ENCODE measurements at places on chromosomes 12 and 14.

DNA sequence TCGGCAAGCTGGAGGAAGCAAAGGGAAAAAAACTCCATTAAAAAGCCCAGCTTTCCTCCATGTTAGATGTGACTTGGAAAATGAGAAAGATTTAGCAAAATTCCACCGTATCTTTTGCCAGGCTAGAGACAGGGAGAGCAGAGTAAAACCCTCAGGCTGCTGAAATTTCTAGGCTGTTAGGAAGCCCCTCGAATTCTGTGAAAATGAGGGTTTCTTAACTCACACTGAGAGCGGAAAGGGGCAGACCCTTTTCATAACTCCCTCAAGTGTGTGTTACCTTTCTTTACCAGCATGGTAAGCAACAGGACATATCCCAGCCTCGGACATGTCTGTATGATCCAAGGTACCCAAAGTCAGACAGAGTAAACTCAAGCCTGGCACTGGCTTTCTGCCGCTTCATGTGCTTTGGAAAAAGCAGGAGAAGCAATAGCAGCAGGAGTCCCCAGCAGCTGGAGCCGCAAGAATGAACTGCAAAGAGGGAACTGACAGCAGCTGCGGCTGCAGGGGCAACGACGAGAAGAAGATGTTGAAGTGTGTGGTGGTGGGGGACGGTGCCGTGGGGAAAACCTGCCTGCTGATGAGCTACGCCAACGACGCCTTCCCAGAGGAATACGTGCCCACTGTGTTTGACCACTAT lies at the start of gene RHOJ:
RHOJ (plus strand) TSS at position 37 of the 637 bp plus-strand sequence; CDS start at position 464, 427 bp downstream.
- peak; percentile 44 for DNase-seq

GRCh38 chr14:105397350-105397931 lies 897 bp upstream of the TEX22 start:
- DNase-seq, result no peak

DNA sequence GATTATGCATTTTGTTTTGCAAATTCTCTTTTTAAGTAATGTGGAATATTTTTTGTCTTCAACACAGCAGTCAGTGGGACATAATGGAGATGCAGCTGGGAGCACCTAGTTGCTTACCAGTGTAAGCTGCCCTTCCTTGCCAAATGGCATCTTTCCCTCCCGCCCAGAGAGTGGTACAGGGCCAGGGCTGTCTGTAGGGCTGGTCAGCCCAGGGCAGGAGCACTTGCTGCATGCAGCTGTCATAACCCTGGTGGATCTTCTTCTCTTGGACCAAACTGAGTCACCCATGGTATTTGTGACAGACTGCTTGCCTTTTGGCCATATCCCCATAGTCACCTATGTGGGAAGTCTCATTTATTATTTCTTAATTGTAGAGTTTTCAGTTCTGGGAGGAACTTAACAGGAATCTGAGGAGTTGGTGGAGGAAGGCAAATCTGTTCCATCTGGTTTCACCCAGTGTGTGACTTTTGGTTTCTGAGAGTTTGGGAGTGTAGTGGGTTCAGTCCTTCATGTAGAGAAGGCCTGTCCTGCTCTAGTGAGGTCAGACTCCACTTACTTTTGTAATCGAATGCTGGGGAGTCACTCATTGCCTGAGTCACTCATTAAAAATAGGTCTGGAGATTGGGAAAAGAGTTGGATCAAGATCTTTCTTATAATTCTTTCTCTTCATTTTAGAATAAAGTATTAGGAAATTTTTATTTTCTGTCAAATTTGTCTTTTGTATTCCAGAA lies 62.0 kb upstream of the ASPG start:
- DNase-seq, result no peak

DNA sequence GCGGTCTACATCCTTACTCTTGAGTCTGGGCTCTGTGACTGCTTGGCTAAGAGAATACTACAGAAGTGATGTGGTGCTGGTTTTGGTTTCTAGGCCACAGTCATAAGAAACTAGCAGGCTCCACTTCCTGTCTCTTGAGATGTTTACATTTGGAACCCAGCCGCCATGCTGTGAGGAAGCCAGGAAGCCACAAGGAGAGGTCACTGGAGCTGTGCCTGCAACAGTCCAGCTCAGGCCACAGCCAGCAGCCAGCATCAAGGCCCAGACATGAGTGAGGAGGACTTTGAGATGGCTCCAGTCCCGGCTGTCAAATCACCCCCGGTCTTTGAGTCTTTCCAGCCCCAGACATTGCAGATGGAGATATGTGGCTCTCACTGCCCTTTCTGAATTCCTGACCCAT lies 12.9 kb upstream of the FAM181A start:
- no peak for DNase-seq

DNA sequence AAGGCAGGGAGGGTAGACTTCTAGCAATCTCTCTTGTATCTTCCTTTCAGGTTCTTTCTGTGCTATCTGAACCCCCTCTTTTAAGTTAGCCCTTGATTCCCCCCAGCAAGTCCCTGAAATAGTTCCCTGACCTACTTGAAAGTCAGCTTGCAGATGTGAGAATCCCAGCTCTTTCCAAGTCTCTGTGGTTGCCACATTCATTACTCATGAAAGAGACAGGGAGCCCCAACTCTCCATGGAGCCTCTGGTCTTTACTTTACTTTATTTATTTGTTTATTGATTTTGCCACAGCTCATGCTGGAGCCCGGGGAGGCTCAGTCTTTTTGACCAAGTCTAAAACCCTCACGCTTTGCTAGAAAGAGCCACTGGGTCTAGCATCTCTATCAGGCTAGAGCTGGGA lies 193.6 kb upstream of the FAR2 start:
- no peak for DNase-seq

DNA sequence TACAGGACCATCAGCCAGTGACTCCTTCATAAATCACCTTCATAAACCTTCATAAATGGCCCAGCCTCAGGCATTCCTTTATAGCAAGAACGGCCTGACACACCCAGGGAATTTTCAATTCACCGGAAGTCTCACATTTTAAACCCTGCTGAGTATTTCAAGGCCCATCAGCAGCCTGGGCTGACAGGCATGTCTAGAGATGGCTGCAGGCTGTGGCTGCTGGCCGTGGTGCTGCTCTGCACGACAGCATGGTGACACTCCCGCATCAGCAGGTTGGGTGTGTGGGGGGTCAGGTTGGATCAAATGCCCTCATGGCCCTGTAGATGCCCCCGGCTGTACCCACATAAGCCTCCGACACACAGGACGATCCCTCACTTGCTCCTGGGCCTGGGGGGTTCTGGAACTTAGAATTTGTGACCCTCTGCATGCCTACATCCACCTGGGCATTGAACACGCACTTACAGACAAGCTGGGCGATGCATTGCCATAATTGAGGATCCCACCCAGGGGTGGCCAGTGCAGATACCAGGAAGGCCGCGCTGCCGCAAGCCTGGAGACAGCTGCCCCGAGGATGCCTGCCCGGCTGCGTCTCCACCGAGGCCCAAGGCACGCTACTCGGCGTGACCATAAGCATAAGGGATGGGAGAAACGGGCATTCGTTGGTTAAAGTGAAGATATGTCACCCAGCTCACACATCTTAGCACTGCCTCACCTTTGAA lies 124.3 kb downstream of the PIWIL1 start:
- no peak for DNase-seq

- no peak for DNase-seq
These were observed 451.7 kb downstream of the TMEM117 start for GRCh38 chr12:44287545-44287944.

GRCh38 chr12:97575403-97576193 lies 113.0 kb downstream of the RMST start:
- DNase-seq, result no peak
